CD4-positive, alpha-beta T cell treated with Interleukin-17A for 1 hour (primary cell): ENCODE measurements at places on chromosomes 1 and 21.
A peak's percentile ranks its signal among the peaks of the same experiment; 100 is the strongest.

DNA sequence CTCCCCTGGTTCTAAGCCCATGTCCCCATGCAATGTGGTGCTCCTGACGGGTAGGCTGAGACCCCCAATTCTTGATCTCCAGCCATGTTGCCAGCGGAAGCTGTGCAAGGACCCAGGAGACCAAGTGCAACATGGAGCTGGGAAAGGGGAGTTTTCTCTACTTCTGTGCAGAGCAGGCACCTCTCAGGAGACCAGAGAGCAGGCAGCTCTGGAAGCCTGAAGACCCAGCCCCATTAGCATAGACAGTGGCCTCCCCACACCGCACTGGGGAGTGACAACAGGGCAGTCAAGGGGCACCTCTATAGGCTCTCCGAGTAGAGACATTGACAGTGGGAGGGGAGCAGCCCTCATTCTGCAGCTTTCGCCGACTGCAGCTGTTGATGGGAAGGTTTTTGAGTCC, 410.2 kb downstream of the MATN1 start:
- no peak for DNase-seq

DNA sequence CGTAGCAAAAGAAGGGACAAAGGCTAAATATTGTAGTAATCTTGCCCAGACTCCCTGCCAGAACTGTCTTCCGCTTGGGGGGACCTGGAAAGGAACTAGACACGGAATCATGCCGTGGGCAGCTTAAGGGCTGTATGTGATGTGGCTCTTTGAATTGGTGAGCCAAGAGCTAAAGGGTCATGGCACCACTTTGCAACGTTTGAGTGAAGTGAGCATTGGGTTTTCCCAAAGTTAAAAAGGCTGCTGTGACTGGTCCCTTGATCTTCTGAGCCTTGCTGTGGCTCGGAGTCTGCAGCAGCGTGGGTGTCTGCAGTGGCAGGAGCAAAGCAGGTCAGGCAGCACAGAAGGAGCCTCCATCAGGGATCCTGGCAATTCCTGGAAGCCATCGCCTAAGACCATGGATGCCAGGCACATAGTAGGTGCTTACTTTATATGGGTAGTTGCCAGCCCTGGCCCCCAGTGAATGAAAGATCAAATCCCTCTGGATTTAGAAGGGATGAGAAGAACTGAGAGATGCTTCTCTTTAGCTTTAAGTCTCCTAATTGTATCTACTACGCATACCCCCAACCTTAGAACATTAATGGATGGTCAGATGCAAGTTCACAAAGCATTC, 1.8 kb downstream of the SMYD2 start:
- DNase-seq: no peak

DNA sequence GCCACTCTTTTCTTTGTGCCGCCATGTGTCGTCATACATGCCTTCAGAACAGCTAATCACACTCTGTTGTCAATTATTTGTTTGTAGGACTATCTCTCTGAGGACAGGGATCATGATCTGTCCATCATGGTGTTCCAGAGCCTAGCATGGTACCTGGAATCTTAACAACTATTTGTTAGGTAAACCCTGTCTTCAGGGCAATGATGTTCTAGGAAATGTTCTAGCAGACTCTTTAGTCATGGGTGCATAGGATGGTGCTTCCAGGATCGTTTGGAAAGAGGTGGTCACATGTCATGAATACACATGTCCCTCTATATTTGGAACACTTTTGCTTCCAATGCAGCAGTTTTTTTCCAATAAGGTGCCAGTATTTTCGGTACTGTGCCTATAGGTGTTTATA, 18.2 kb upstream of the KIAA0040 start:
- no peak for DNase-seq

GRCh38 chr1:208203127-208203847, 40.9 kb downstream of the PLXNA2 start:
- no peak for DNase-seq

DNA sequence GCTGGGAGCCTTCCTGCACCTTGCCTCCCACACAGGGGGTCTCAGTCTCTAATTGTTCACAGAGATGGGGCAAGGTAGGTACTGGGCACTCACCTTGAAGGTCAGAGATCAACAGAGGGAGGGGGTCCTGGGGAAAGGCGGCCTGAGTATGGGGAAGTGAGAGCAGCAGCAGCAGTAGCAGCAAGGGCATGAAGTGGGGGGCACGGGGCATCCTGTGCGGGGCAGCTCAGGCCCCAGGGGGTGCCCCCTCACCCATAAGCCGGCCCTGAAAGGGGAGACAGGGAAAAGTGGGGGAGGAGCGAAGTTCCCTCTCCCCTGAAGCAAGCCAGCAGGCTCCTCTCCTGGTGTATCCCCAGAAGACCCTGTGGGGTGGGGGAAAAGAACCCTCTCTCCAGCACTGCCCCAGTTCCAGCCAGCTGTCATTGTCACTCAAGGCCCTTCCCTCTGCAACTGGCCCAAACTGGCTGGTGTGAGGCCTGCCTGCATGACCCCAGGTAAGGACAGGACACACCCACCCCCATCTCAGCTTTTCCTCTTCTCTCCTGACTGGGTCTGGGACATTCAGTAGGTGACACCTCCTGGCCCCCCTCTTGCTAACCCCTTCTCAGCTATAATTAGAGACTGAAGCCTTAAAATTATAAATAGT, 3.9 kb downstream of the SEMA6C start:
- no peak for DNase-seq

DNA sequence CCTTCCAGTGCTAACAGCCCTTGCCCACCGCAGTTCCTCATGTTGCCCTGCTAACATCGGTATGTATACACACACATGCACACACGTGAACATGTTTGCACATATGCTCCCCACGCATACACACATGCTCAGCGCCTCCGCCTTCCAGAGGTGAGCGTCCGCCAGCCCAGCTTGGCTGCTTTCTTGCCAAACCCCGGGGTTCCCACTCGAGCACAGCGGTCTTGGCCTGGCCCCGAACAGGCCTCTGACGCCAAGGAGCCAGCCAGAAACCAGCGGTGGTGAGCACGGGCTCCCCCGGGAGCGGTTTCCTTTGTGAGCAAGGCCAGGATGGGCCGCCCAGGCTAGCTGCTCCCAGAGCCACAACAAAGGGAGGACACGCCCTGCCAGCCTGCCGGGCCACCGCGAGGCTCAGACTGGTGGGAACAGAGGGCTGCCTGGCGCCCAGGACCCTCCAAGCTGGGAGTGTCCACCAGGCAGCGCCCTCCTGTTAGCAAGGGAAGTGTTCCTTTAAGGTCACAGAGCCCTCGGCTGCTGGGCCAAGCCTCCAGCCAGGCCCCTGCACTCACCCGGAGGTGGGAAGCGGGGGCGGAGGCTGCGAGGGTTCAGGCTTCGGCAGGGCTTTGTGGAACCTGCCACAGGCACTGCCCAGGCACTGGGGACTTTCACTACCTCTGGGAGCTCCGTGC, 65.4 kb downstream of the ALPL start:
- DNase-seq: no peak

GRCh38 chr21:46605767-46606426, 1.0 kb upstream of the S100B start:
- peak; percentile 62 for DNase-seq

GRCh38 chr1:29889776-29890175, 653.5 kb downstream of the PTPRU start:
- DNase-seq: no peak

- DNase-seq: no peak
Measured at GRCh38 chr1:235937123-235937522, 70.4 kb upstream of the LYST start.

- no peak for DNase-seq
Measured at GRCh38 chr21:29146726-29147125, 16.3 kb downstream of the MAP3K7CL start.

- DNase-seq: no peak
Measured at GRCh38 chr1:77031106-77031662, 163.9 kb downstream of the ST6GALNAC5 start.

GRCh38 chr1:230317823-230318819, 108.0 kb downstream of the PGBD5 start:
- no peak for DNase-seq

GRCh38 chr1:207923561-207923960, 12.6 kb upstream of the CD34 start:
- no peak for DNase-seq

DNA sequence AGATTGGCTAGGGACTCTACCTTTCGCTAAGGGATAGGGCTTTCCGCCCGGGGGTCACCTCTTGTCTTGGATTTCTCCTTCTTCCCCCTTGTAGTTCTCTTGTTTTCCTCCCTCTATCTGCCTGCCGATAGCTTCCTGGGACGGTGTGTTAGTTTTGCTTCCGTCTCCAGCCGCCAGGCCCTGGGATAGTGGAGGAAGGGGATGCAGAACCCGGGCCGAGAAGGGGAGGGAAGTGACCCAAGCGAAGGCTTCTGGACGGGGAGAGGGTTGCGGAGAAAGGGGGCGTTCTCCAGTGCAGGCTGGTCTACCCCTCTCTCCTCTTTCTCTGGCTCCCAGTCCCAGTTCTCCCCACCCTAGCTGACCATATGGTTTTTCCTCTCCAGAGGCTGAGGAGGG, 871 bp downstream of the TUFT1 start:
- DNase-seq: no peak

DNA sequence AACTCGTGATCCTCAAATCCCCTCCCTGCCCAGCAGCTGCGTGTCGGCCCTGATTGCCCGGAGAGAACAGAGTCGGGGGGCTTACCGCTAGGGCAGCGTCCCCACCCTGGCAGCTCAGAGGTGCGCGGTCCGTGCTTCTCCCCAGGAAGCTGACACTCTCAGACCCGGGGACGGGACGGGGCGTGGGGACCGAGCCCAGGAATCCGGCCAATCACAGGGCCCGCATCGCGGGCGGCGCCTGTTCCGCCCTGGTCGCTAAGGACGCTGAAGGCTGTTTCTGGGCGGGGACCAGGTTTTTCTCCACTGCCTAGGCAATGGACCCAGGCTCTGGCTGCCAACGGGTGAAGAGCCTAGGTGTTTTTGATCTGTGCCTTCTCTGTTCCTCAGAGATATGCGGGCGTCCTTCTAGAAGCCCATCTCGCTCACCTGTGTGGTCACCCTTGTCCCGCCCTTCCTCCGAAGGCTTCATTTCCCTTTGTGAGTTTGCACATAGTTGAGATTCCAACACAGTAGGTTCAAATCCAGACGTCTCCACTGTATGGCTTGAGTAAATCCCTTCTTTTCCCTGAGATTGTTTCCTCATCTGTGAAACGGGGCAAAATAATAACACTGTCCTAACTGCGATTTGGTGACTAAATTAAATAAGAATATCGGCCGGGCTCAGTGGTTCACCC, at the start of gene C1orf87:
C1orf87 (minus strand) TSS at position 166 of the 674 bp plus-strand sequence. CDS start 1,127 bp downstream, outside the sequence.
- no peak for DNase-seq

DNA sequence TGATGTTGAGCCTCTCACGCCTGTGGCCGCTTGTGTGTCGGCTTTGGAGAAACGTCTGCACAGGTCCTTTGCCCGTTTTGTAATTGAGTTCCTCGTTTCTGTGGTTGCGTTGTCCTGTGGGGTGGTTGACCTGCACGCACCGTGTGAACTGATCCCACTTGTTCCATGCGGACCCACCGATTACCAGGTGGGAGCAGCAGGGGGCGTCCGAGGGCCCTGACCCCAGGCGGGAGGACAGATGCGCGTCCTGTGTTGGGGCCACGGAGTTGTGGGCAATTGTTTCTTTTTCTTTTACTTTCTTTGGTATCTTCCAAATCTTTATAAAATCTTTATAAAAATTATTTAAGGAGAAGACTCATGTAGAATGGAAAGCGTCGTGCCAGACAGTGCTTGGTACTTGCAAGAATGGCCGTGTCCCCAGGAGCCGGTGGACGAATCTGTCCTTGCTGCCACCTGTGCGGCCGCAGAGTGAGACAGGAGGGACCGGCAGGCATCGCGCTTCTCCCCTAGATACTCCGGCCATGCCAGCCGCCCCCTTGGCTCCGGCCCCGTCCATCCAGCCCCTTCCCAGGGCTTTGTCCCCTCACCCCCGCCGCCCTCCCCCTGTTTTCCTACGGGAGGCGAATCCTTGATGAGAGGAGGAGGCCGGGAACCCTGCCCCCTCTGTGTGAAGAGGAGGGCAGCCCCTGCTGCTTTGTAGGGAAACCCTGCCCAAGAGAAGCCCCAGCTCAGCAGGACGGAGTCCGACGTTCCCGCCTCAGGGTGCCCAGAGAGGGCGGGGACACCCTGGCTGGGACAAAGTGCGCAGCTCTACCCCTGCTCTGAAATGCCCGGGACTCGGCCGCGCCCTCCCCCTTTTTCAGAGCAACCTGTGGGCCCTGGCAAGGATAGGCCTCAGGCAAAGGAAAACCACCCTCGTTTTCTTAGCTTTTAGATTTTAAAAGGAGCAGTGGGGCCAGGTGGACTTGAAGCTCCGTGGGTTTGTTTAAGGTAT, 41.7 kb downstream of the PRKCZ start:
- peak; percentile 38 for DNase-seq

DNA sequence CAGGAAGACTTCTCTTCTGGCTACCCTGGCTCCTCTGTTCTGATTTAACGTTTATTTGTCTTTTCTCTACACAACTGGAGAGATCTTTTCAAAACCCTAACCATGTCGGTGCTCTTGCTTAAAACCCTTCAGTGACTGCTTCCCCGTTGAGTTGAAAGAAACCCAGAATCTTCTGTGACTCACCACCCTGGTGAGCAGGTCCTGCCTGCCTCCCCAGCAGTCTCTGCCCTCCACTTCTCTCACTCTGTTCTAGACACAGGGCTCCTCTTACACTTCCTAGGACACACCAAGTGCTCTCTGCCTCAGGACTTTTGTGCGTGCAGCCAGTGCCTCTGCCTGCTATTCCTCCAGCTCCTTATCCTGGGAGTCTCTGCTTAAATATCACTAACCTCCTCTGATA, 131.4 kb downstream of the IER5 start:
- DNase-seq: no peak

DNA sequence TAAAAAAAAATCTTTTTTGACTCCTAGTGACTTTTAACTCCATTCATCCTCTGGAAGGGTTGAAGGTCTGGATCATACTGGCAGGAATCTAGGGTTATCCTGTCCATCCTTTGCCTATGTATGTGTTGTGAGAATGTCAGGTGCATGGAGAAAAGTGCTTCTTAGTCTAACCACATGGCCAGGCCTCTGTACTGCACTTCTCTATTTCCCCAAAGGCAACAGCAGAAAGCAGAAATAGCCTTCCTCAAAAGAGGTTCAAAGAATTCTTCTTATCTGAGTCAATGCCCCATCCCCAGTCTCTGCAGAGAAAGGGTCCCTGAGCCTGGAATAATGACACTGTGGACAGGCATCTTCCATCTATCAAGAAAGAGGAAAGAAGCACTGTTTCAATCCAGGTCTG, 85.7 kb upstream of the CD34 start:
- no peak for DNase-seq

GRCh38 chr1:239732770-239733169, 346.4 kb downstream of the CHRM3 start:
- no peak for DNase-seq

DNA sequence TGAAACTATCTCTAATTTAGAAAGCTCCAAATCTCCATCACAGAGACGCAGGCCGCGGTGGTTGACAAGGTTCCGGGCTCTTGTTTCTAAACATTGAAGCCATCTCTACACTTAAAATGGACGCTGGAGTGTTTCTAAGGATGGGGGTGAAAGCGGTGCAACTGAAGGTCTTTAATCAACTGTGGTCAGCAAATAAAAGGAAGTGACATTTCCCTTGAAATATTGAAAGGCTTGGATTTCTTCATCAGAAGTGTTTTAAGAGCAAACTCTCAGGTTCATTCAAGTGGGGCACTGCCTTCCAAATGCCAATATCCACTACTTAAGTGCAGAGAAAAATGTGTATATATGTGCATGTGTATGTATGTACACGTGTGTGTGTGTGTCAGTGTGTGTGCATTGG, 117.3 kb downstream of the KAZN start:
- DNase-seq: no peak
